EH (cell line): ENCODE measurements at places on chromosomes 7 and 10.

DNA sequence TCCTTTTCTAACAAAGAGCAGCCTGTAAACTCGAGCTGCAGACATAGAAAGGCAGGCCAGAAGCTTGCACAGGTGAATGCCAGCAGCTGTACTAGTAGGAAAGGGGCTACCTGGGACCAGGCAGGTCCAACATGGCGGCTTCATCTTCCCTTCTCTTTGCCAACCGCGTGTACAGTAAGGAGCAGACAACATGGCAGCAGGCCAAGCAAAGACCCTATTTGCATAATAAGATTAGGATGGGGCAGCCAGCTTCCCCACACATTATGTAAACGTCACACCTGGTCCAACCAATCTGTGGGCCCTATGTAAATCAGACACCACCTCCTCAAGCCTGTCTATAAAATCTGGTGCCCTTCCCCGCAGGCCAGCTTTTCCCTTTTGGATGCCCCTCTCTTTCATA lies 1186.5 kb upstream of the AUTS2 start:
- DNase-seq, result no peak

- DNase-seq, result no peak
Measured at GRCh38 chr7:582931-583330, 63.3 kb upstream of the PDGFA start.

DNA sequence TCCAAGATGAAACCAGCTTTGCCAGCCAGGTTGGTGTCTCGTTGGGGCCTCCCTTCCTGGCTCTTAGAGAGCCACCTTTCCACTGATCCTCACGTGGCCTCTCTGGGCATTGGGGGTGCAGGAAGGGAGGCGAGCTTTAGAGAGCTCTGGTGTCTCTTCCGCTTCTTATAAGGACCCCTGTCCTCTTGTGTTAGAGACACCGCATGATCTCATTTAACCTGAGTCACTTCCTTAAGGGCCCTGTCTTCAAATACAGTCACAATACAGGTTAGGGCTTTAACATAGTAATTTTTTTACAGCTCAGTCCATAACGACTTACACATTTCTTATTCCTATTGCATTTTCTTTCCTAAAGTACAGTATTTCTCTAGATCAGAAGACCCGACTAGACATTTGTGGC lies 535.8 kb downstream of the SDK1 start:
- DNase-seq, result no peak

DNA sequence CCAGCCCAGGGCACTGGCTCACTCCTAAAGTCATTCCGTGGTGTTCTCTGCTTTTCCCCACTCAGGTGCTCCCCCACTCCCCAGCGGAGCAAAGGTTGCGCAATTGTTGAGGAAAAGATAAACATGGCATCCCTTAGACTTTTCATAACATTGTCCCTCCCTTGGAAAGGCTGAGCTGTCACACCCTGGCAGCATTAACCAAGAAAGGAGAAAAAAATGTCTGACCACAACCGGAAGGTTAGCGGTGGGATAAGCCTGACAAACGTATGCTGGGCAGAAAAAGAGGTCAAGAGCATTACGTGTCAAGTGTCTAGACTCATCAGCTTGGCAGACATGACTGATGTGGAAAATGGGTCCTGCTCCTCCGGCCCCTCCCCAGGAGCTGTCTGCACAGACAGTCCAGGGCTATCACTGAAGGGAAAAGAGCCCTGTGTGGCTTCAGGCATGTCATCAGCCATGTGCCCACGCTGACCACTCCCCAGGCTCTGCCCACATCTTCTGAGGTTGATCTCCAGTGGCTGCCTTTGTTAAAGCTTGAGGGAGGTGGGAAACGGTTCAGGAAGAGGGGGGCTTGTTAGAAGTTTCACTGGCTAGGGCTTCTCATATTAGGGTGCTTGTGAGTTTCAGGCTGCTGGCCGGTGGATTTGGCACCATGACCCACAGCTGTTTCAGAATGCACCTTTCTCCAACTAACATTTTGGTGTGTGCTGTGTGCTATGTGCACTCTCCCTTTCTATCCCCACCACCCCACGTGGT lies 30.1 kb downstream of the BTBD16 start:
- DNase-seq, result peak; percentile 81

DNA sequence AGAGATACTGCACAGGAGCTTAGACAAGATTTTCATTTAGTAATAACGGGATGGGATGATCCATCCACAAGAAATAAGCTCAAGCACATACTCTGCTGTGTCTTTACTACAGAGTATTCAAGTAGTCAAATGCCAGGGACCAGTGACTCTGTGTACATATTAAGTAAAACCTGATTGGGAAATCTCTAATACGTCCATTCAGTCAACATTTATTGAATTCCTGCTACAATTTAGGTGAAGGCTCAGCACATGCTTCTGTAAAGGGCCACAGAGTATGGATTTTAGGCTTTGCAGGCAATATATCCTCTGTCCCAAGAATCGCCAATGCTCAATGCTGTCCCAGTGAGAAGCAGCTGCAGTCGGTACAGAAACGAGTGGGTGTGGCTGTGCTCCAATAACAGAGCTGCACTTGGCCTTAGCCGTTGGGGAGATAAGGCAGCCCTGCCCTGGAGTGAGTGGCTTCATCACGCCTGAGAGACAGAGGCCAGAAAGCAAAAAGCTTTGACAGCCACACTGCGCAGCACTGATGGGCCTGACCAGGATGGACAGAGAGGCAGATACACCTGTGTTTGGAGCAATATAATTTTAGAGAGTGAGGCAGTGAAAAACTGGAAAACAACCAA lies 186.8 kb downstream of the PARD3 start:
- no peak for DNase-seq

GRCh38 chr7:140544388-140544826 lies 65.1 kb upstream of the MKRN1 start:
- DNase-seq, result no peak

- no peak for DNase-seq
Measured at GRCh38 chr7:98785929-98786571, 83.8 kb downstream of the TMEM130 start.

GRCh38 chr7:25854608-25855497 lies 297.1 kb upstream of the NFE2L3 start:
- DNase-seq, result peak; percentile 91

GRCh38 chr7:17608114-17608833 lies 309.8 kb downstream of the AHR start:
- peak; percentile 88 for DNase-seq

- DNase-seq, result no peak
Measured at GRCh38 chr7:126718419-126718818, 534.3 kb downstream of the GRM8 start.

- DNase-seq, result no peak
Measured at GRCh38 chr10:127919418-127920271, 12.7 kb downstream of the PTPRE start.

DNA sequence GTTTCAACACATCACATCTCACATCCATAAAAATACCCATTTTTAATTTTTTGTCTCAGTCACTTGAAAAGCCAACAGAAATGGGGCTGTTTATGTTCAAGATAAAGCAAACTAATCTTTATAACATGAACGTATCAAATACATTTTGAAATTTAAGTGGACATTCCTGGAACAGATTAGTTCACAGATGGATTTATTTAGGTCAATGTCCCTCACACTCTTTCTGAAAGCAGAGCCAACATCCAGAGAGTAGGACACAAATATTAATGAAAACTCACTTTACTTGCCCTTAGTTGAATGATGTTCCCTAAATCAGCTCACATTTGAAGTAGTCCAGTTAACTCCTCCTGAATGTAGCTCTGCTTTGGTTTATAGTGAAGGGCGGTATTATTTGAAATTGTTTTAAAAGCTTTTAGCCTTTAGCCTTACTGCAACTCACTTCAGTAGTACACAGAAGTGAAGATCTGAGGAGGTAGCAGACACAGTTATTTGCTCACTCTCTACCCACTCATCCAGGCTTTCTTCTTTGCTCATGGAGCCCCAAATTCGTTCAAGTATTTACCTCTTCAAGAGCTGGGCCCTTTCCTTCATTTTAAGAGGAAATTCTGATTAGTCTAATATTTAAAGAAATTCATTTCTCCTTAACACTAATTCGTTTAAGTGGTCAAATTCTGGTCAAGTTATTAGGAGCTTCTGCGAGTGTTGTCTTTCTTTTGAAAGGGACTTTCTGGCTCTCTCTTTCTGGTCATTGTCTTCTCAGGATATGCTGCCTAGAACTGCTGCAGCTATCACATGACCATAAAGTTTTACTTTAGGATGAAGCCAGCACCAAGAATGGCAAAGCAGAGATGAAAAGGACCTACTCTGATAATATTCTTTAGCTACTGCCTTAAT lies 180.6 kb upstream of the AGR3 start:
- DNase-seq, result no peak

- DNase-seq, result no peak
Measured at GRCh38 chr10:12455766-12456165, 106.4 kb downstream of the CAMK1D start.

DNA sequence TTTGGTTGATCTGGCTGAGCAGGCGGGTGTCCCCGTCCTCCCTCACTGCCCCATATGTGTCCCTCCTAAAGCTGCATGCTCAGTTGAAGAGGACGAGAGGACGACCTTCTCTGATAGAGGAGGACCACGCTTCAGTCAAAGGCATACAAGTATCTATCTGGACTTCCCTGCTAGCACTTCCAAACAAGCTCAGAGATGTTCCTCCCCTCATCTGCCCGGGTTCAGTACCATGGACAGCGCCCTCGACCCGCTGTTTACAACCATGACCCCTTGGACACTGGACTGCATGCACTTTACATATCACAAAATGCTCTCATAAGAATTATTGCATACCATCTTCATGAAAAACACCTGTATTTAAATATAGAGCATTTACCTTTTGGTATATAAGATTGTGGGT lies 26.9 kb upstream of the TRIM56 start:
- DNase-seq, result peak; percentile 69
